B cell (primary cell): ENCODE measurements at places on chromosomes 5 and 9. TPM values are rescaled to one million over a fixed set of nuclear protein-coding genes. Genes with fewer than 3 reads are reported as not detected.

DNA sequence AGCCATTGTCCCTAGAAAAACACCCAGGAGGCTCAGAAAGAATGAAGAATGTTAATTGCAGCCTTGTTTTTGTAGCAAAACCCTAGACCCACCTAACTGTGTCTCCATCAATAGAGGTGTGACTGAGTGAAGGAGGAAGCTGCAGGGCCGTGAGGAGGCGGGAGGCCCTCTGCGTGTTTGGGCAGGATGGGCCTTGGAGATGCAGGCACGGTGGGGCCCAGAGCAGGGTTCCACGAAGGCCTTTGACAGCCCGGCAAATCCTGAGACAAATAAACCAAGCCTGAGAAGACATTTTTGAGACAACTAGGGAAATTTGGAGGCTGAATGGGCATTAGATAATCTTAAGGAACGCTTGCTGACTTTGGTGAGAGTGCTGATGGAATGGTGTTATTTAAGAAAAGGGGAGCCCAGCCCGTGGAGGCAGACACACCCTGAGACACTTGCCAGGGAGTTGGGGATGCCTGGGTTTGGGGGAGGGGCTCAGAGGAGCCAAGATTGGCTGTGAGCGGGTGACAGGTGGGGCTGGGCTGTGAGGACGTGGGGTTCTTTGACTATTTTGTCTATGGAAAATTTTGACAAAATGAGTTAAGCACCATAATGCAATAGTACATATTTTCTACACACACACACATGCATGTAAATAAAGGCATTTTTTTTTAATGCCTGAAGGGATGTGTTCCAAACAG lies 48.8 kb downstream of the BARX1 start:
- H3K27ac ChIP-seq = no peak overlapping the region
- no peak overlapping the region for H3K4me3 ChIP-seq
- no peaks in the 10 kb centered on the region for H3K36me3 ChIP-seq
- no peaks in the 10 kb centered on the region for H3K27me3 ChIP-seq

DNA sequence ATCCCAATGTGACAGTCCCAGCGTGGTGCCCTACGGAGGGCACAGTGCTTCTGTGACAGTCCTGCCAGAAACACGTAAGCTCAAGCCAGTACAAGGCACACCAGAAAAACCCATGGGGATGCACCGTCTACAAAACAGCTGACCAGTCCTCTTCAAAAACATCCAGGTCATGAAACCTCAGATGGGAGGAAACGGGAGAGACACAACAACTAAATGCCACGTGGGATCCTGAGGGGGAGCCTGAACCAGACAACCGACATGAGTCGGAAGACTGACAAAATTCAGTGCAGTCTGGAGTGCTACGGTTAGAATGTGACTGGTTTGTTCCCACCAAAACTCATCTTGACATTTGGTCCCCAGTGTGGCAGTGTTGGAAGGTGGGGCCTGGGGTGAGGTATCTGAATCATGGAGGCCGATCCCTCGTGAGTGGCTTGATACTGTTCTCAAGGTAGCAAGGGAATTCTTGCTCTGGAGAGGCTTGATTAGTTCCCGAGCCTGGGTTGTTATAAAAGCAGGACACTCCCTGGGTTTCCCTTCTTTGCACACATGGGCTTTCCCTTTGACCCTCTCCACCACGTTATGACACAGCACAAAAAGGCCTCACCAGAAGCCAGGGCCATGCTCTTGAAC lies 55.4 kb downstream of the ADAMTS2 start:
- no peak for DNase-seq
- no peaks in the 10 kb centered on the region for H3K36me3 ChIP-seq
- H3K27me3 ChIP-seq = no peaks in the 10 kb centered on the region

GRCh38 chr9:89381308-89381609 lies 63.0 kb downstream of the SECISBP2 start:
- no peaks in the 10 kb centered on the region for H3K27me3 ChIP-seq
- H3K27ac ChIP-seq = no peak overlapping the region
- DNase-seq = no peak

- no peak for DNase-seq
- no peak overlapping the region for H3K27ac ChIP-seq
- no peak overlapping the region for H3K4me3 ChIP-seq
- no peaks in the 10 kb centered on the region for H3K27me3 ChIP-seq
- no peaks in the 10 kb centered on the region for H3K36me3 ChIP-seq
Observed at GRCh38 chr5:173534664-173535063, 81.8 kb downstream of the BOD1 start.

DNA sequence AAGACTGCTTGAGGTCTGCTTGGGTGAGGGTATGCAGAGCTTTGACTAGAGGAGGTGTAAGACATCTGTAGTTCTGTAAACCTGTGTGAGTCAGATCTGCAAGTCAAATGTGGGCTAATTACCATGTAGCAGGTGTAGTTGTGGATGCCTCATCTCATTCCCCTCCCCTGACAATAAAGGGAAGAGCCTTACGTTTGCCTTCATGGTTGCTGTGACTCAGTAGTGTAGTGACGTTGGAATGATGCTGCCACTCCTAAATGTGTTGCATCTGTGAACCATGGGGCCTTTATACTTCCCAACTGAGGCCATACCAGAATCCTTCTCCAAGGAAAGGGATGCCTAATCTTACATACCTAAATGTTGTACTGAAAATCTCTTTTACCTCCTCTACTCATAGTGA lies 26.0 kb downstream of the PRDM6 start:
- no peak overlapping the region for H3K27ac ChIP-seq
- H3K4me3 ChIP-seq = no peak overlapping the region
- DNase-seq = no peak
- H3K27me3 ChIP-seq = no peaks in the 10 kb centered on the region
- H3K36me3 ChIP-seq = no peaks in the 10 kb centered on the region

DNA sequence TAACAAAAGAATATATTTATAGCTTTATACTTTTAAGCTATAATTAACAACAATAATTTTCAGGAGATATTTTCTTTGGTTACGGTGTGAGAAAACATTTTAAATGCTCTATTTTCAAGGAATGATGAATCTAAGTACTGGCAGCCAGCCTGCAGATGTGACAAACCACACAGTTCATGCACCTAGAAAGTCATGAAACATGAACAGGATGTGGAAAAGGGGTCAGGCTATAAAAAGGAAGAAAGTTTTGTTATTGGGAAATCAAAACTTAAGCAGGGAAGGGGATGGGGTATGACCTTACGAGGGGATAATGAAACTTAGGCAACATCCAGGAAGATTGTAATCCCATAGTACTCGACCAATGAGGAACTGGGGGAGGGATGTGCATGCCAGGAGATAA lies 508.7 kb upstream of the GRAMD2B start:
- DNase-seq = no peak
- no peaks in the 10 kb centered on the region for H3K27me3 ChIP-seq
- no peaks in the 10 kb centered on the region for H3K36me3 ChIP-seq
- H3K27ac ChIP-seq = no peak overlapping the region
- H3K4me3 ChIP-seq = no peak overlapping the region
- no peaks in the 10 kb centered on the region for H3K4me1 ChIP-seq

DNA sequence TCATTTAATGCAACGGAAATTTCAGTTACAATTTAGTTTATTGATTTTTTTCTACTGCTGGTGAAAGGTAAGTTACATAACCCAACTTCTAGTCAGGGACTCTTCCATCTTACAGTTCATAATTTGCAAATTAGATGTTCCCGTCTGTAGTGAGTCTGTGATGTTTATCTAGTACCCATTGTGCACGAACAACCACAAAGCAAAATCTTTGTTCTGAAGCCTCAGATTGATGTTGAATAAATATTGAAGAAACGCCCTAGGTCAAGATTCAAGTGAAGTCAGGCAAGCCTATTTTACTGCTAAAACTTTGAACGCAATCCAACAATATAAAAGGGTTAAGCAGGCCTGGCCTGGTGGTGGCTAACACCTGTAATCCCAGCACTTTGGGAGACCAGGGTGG lies 43.1 kb downstream of the BASP1 start:
- peaks cover 38% of the 10 kb centered on the region for H3K4me1 ChIP-seq
- H3K4me3 ChIP-seq = no peak overlapping the region
- no peak for DNase-seq
- peak overlapping the region; percentile 7 for H3K27ac ChIP-seq
- H3K27me3 ChIP-seq = no peaks in the 10 kb centered on the region
- H3K36me3 ChIP-seq = peaks cover 1% of the 10 kb centered on the region

IL9 gene
- not detected in 2 replicates for total RNA-seq

SLC46A2 gene
- total RNA-seq = not detected in 2 replicates
